ENCODE measurements at places on chromosomes 3 and 15.
A peak's percentile ranks its signal among the peaks of the same experiment; 100 is the strongest.

- DNase-seq = no peak
Observed at GRCh38 chr15:26724381-26725150, 48.3 kb downstream of the GABRB3 start.

GRCh38 chr3:143276592-143276991, 157.0 kb downstream of the CHST2 start:
- DNase-seq = no peak

- DNase-seq = peak; percentile 18
Observed at GRCh38 chr3:155853214-155854140, 750 bp downstream of the SLC33A1 start.

- DNase-seq = peak; percentile 81
Observed at GRCh38 chr15:100902436-100903167, 16.6 kb upstream of the LRRK1 start.

DNA sequence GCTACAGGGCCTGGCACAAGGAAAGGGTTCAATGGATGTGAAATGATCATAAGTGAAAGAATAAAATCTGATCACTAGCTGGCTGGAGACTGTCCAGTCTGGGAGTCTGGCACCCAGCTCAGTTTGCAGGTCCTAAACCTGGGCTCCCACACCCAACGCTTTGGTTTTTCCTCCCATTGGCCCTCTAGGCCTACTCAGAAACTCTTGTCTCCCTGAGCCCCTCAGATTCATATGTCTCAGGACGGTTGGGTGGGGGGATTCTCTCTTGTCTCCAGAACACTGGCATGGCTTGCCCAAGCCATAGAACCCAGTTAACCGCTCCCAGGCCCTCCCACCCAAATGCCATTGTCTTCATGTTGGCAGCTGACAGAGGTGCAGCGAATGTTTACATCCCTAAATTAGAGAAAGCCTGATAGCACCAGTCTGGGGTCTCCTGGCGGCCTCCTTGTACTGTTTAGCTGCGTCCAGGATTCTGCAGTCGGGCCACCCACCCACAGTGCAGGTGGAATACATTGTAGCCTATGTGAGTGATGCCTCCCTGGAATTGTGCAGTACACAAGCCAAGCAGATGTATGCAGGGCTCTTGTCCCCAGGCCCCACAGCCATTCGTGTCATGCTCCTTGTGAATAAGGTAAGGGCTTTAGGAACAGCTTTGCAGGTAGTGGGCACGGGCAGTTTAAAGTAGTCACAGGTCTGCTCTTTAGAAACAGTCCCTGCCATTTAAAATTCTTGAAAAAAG, 266.3 kb downstream of the XXYLT1 start:
- DNase-seq = no peak

GRCh38 chr3:197463279-197463678, 92.5 kb downstream of the BDH1 start:
- peak; percentile 68 for DNase-seq

GRCh38 chr3:71846185-71846584, 61.2 kb upstream of the PROK2 start:
- no peak for DNase-seq

- peak; percentile 98 for DNase-seq
Observed at GRCh38 chr15:70494852-70495571, 268.3 kb downstream of the UACA start.

- DNase-seq = no peak
Observed at GRCh38 chr3:110436209-110436608, 635.4 kb upstream of the NECTIN3 start.

DNA sequence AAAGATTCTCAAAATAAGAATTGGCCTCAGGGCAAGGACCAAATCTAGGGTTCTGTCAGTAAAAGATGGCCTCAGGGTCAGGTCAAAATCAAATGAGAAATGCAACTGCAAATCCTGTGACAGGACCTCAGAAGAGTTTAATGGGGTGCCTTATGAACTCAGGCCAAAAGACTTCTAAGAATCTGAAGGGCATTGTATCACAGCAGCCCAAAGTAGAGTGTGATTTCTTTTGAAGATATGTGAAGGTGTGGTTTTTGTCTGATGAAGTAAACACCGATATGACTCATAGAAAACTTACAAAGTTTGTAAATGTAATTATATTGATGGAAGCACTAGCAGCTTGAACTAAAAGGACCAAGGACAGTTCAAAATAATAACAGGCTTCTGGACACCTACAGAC, 966.1 kb downstream of the AGBL1 start:
- peak; percentile 31 for DNase-seq

DNA sequence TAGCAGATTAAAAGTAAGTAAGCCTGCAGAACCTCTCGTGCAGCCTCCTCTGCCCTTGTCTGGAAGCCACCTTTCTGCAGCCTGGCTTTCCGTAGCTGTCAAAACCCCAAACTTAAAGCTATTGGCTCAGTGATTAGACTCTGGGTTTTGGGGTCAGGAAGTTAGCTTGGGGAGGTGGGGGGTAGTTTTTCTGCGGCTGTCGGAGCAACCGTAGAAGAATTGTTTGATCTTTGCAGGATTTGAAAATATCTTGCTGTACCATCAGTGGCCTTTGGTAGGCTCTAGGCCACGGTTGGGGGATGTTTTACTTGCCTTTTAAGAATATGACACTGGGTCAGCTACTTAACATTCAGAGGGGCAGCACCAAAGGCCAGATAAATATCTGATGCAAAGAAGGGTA, 88.4 kb upstream of the RASGRP1 start:
- DNase-seq = no peak

DNA sequence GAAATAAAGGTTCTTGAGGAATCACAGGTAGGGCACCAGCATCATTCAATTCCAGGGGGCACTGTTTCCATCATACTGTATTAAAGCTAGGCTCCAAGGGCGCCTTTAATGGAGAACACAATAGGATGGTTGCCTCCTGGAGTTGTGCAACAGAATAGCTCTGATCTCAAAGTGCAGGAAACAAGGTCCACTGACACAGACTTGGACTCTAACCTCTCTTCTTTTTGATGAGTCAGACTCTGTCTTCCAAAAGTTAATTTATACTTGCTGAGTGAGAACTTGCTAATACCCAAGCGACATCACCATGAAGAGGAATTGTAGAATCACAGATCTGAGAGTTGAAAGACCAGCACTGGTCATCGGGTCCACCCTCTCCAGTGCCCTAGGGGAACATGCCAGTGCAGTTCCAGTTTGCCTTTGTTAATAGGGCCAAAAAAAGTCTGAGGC, 94.4 kb upstream of the PHLDB2 start:
- DNase-seq = peak; percentile 64

DNA sequence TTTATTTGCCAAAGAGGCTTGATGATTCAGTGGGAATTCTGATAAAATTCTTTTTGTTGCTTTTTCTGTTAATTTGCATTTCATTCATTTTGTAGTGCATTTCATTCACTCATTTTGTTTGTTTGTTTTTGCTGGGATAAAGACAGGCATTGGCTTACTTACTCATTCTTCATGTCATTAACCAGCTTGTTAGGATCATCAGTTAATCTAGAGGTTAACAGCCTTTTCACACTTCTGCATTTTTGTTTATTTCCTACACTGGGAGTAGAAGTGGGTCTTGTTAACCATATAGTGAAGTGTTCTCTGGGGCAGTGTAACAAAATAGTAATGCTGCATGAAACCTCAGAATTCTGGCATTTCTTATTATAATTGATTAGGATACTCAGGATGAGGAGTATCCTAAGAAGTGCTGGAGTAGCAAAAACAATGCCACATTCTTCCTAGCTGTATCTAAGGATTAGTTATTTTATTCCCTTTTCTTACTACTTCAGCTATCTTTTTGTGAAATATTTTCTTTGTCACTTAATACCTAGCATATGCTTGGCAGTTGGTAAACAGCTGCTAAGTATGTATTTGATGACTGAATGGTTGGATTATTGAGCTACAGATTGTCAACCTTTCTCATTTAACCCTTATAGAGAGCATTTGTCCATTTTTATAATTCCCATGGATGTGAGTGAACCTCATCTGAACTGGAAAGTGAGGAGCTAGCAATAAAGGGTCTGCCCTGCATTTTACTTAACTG, 135.7 kb upstream of the LRRFIP2 start:
- no peak for DNase-seq

DNA sequence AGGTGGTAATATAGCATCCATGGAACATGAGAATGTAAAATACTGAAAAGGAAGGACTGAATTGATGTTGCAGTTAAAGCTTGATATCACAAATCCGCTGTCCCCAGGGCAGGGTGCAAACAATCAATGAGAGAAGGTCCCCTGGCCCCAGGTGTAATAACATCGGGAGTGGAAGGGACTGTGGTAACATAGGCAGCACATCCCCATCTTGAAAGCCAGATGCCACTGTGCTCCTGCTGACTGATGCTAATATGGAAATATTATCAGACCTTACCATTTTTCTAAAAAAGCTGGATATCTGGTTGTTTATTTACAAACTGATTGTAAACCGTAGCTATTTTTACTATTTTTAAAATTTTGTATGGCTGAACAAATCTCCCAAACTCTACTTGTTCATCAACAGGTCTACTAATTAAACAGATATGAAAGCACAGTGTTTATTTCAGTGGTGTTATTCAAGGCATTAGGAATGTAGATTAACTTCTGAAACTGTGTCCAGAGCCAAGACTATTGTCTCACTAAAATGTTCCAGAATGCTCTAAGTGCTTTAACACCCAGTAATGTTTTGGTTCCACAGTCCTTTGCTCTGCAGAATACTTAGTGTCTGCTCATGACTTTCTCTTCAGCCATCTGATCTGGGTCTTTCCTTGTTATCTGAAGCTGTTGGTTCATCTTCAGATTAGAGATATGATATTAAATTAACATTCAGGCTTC, 386.0 kb upstream of the RARB start:
- no peak for DNase-seq

DNA sequence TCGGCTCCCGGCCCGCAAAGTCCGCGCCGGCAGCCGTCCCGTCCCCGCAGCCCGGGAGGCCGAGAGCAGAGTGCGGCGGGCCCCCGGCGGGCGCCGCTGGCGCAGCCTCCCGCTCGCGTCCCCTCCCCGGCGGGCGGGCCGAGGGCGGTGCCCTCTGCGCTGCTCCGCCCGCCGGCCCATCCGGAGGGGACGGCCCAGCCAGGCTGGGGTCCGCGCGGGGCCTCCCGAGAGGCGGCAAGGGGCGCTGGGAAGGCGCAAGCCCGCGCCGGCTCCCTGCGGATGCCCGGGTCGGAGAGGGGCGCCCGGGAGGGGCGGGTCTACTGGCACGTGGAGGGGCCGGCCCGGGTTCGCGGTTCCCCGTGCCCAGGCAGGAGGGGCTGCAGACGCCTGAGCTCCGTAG, at the start of the genes CLCN2 and POLR2H:
Gene CLCN2 (minus strand): TSS at position 74 of the 400 bp plus-strand sequence. CDS start 126 bp downstream, outside the sequence.
Gene POLR2H (plus strand): TSS at position 179 of the 400 bp plus-strand sequence. CDS start 1,783 bp downstream, outside the sequence.
- peak; percentile 60 for DNase-seq

DNA sequence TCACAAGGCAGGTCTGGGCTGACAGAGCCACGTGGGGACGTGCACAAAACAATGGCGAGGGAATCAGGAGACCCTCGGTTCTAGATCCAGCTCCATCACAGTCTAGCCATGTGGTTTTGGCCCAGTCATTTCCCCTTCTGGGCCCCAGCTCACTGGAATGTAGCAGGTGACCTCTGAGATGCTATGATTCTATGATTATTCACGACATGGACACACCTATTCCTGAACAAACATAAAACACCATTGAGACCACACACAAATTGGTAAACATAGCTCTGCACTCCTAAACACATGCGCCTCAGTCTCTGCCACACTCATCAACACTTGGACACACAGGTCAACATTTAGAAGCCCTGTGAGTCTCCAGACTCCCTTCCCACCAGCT, 9.0 kb downstream of the IGDCC4 start:
- no peak for DNase-seq

- no peak for DNase-seq
Observed at GRCh38 chr15:47888385-47889100, 171.2 kb downstream of the SEMA6D start.

GRCh38 chr15:38551720-38552648, 12.6 kb downstream of the RASGRP1 start:
- DNase-seq = no peak

DNA sequence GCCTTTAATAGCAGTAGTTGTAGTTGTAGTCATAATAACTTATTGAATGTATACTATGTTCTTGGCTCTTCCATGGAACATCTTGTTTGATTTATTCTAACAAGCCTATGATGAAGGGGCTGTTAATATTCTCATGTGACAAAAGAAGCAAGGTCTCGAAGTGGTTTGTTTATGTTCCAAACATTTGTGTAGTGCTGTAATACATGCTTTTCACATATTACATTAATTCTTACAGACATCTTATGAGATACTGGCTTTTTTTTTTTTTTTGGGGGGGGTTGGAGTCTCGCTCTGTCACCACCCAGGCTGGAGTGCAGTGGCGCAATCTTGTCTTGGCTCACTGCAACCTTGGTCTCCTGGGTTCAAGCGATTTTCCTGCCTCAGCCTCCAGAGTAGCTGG, 252.3 kb downstream of the PTPRG start:
- DNase-seq = no peak

- no peak for DNase-seq
Observed at GRCh38 chr15:77517579-77517978, 96.9 kb downstream of the HMG20A start.

- DNase-seq = no peak
Observed at GRCh38 chr15:26882616-26883365, 15.9 kb downstream of the GABRA5 start.

DNA sequence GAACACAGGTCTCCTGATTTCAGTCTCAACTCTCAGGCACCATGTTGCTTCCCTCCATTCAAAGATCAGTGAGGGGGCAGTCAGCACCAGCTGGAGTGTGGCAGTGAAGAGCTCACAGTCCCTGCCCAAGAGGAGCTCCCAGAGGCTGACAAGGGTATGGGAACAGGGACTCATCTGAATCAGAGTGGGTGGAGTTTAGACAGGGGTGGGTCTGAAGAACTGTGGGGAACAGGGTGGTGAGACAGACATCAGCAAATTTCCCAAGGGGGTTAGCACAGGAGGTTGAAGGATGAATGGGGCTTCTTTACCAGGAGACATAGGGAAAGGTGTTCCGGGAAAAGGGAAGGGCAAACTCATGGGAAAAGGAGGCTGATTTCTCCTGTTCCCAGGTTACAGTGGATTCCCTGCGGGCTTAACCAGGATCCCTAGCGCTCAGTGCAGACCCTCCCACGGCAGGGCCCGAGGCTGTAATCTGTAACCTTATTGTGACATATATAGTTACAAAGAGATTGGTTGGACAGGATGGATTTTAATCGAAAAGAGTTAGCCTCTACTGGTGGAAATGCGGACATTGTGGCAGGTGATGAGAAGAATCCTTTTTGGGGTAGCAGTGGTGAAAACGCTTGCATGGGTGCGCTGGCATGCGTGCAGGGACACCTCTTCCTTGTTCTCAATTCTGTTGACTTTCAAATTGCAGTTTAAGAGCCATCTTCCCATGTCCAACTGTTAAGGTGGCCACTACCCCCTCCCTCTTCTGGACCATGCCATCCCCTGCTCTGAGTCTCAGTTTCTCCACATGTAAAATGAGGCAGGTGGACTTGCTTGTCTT, 160.3 kb downstream of the SMAD6 start:
- DNase-seq = peak; percentile 62

DNA sequence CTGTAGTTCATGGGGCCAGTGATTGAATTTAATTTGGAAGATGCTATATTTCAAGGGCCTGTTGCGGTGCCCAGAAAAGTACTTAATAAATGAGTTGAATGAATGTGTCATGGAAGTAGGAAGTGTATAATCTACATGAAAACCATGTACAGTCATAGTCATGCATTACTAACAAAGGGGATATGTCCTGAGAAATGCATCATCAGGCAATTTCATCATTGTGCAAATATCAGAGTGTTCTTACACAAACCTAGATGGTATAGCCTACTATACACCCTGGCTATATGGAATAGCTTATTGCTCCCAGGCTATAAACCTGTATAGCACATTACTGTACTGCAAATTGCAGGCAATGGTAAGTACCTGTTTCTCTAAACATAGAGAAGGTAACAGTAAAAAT, 10.7 kb upstream of the MYO5C start:
- DNase-seq = peak; percentile 28

- no peak for DNase-seq
Observed at GRCh38 chr3:185561958-185562357, 9.6 kb upstream of the LIPH start.

- no peak for DNase-seq
Observed at GRCh38 chr3:143380449-143380848, 260.9 kb downstream of the CHST2 start.
